ENCODE measurements at places on chromosomes 5 and 9.

DNA sequence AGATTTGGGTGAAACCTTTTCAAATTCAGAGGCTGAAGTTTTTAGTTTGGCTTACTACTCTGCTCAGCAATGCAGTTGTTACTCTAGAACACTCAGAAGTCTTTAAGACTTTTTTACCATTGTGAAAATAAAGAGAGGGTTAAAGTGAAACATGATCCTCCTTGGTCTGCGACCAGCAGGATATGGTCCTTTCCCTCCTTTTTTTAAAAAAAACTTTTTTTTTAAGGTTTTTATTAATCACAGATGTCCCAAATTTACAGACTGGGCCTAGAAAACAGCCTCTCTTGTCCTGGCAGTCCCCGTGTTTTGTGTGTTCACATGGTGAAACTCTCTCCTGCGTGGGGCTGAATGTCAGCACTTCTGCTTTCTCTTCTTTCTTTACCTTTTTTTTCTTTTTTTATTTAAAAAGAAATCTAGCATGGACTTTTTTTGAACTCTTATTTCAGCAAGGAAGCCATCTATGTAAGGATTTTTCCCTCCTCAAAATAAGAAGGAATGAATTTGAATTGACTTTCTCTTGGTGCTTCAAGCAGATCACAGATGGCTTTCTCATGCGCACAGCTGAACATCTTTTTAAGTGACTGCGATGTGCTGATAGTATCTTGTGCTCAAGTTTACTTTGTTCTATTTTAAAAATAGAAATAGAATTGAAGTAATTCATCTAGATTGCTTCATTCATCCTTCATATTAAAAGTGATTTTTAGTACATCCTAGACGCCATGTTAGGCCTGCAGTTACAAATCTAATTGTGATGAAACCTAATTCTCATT lies 128.7 kb upstream of the OTULINL start:
- DNase-seq = peak; percentile 69

DNA sequence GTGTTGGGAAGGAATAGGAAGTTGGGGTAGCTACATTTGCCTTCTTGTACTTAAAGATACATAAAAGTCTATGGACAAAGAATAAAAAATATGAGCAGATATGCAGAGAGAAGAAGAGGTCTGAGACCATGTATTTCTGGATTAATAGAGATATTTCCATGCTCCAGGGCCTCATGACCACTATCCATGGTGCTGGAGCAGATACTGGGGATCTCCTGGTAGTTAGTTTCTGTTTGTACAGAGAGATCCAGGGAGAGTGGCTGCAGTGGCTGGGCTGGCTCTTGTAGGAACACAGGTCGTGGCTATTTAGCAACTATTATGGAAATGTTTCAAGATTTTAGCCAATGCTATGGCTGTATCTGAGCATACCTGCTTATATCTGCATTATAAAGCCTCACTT lies 184.2 kb upstream of the TMEM161B start:
- peak; percentile 17 for DNase-seq

DNA sequence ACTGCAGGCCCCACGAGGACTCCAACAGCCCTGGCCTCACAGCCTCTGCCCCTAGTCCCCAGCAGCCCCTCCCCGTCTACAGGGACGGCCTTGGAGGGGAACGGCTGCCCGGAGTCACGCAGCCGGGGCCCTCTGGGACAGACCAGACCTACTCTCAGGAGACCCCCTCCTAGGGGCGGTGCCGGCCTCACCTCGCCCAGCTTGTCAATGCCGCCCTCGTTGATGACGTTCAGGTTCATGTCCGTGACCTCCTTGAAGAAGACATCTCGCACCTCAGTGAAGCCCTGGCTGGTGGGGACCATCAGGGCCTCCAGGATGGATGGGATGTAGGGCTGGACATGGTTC lies 58.6 kb downstream of the LRSAM1 start:
- DNase-seq = no peak

DNA sequence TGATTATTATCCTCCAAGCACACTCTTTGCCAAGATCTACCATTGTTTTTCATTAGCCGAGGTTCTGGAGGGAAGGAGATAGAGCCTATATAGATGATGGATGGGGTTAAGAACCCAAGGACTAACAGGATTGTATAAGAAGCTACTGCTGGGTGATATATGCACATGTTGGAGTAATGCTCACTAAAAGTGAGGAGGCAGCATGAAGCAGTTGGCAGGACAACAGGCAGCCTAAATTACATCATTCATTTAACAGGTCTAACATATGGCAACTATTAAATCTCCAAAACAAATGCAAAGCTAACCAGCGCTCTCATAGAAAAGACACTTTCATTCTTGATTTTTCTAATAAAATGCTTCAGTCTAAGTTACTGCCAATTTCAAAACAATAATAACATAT lies 293.2 kb downstream of the EPB41L4A start:
- peak; percentile 21 for DNase-seq

DNA sequence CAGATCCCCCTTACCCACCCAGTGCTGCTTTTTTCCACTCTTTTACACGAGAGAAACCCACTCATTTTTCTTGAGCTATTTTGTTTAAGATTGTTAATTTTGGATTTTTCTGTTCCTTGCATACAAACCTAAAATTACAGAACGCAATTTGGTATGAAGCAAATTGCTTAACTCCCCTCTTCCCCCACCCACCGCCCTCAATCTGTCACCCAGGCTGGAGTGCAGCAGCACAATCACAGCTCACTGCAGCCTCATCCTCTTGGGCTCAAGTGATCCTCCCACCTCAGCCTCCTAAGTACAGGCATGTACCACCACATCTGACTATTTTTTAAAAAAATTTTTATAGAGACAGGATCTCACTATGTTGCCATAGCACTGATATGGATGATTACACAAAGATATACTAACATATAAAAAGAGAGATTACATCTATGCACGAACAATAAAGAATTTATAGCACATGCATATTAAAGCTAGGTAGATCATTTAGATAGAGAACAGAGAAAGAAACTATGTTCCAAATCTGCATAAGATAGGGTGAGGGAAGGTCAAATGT lies 203.6 kb downstream of the PIK3R1 start:
- no peak for DNase-seq
